RPMI8226 (cell line): ENCODE measurements at places on chromosomes 16 and 17.

- DNase-seq = peak; percentile 87
These were observed 10.0 kb downstream of the SNN start for GRCh38 chr16:11677959-11678881.

DNA sequence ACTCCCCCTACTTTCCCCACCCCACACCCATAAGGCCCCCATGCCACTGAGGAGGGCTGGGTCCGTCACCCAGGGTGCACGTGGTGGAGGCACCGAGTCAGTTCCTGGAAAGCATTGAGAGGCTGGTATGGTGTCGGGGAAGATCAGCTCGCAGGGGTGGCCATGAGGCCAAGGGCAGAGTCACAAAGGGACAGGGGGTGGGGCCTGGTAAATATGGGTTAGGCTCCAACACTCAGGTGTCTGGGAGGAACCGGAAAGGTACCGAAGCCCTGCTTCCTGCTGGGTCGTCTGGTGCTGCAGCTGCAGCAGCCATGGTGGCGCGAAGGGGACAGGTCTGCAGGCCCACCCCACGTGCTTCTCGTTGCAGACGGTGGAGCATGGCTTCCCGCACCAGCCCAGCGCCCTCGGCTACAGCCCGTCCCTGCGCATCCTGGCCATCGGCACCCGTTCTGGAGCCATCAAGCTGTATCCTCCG is 30.2 kb downstream of the LLGL2 start:
- DNase-seq = no peak

DNA sequence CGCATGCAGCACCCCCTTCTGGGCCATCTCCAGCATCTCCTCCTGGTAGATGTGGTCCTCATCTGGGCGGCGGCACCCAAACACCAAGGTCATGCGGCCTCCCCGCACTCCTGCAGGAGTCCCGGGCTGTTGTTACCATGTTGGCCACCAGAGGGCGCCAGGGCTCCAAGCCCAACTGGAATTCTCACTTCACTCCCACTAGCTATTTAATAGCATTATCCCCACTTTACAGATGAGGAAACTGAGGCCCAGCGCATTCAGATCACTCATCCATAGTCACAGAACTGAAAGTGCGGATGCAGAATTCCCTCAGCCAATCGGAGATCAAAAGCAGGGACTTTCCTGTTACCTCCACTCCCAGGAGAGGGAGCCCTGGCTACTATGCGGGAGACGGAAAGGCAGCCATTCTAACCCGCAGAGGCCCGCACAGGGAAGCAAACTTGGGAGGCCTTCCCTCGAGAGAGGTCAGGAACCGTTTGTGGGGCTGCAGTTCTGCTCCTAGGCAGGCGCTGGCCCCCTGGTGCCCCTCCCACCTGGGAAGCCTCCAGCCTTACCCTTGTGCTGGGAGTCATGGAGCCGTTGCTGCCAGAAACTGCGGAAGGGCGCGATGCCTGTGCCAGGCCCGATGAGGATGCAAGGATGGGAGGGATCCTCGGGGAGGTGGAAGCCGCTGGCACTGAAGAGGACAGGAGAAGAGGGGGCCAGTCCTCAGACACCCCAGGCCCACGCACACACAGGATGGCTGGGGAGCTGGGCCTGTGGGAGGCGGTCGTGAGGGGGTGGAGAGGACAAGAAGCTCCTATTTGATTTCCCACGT is 40.1 kb downstream of the NOS2 start:
- peak; percentile 71 for DNase-seq

- no peak for DNase-seq
These were observed 34.5 kb downstream of the ZDHHC7 start for GRCh38 chr16:84976644-84977400.

GRCh38 chr17:64037180-64037579 is 16.7 kb upstream of the ICAM2 start:
- no peak for DNase-seq

- no peak for DNase-seq
These were observed 82.4 kb downstream of the GSG1L start for GRCh38 chr16:27980919-27981700.
